Cerebellar nuclear complex (tissue), 1 donor: ENCODE measurements at places on chromosomes 16 and 17.

DNA sequence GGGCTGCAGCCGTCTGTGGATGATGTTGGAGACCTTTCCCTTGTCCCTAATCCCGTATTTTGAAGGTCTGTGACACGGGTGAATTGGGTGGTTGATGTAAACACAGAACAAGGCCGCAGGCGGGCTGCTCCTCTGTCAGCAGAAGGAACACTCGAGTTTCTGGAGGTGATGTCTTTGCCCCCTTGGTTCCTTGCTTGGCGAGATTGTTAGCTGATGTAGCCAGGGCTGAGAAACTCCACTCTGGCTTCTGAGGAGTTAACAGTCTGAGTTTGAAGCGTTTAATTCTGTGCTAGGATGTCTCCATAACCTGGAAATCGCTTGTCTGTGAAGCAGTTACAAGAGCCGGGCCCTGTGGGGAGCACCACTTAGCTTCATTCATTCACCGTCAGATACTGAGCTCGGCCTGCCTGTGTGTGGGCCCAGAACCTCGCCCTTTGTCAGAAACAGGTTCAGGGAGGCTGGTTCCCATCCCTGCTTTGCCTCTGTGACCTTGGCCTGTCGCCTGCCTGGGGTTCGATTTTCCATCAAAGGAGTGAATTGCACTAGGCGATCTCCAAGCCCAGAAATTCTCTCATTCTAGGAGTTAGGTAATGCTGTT, 1.3 kb downstream of the MAPK8IP3 start:
- no peak for DNase-seq

DNA sequence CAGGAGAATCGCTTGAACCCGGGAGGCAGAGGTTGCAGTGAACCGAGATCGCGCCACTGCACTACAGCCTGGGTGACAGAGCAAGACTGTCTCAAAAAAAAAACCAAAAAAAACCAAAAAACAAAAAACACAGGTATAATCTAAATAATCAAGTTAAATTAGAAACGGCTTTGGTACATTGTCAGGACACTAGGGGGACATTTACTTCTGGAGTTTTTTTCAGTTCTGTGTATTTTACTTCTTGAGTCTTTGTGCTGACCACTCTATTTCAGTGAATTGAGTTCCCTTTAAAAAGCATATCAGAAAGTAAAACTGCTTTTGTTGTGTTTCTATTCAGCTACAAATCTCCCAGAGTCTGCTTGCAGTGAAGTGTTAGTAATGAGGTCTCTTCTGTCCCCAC, 36.3 kb downstream of the DHRS7B start:
- DNase-seq: no peak

- no peak for DNase-seq
Measured at GRCh38 chr17:5430413-5430999, 8.4 kb downstream of the C1QBP start.

- DNase-seq: peak; percentile 2
Measured at GRCh38 chr17:37107406-37108083, 158.8 kb downstream of the AATF start.

DNA sequence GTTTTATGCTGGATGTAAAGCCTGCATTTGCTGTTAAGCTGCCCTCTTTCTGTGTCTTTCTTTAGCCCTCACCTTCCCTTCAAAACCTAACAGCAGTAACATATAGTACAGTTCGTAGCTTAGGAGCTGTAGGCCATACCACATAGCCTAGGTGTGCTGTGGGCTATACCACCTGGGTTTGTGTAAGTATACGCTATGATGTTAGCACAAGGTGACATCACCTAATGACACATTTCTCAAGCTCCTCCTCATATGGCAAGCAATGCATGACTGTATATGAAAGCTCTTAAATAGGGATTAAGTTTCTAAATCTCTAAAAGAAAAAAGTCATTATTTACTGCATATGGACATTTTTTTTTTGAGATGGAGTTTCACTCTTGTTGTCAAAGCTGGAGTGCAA, 57.8 kb upstream of the TMEM97 start:
- no peak for DNase-seq

DNA sequence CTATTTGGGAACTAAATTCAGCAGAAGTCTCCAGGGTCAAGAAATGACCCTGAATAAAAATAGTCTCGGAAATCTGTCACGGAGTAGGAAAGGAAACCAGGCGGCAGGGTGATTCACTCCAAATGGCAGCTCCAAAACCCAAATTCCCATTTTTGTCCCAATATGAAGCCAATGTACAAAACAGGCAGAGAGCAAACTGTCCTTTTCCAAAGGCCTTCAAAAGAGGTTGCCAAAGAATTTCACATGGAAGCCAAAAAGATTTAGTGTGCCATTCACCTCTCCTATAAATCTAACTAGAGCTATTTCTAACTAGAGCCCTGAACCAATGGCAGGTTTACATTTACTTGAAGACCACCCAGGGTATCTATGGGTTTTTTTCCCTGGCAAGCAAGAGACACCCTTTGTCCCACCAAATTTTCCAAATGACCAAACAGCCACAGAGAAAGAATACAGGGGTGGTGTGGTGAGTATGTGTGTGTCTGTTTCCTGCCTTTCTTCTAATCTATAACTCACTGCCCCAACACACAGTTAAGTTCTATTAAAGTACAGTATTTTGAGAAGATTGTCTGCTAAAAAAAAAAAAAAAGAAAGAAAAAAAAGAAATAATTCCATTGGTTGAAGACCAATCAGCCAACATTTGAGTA, 6.8 kb downstream of the MYO1D start:
- no peak for DNase-seq

- no peak for DNase-seq
Measured at GRCh38 chr17:35387496-35387895, 14.1 kb upstream of the SLFN11 start.
